NCI-H1417 treated with DMSO at 0.1 percent for 48 hours (cell line): ENCODE measurements at places on chromosomes 7 and 10.

- no peak for DNase-seq
Observed at GRCh38 chr10:111072232-111072631, 4.6 kb upstream of the ADRA2A start.

DNA sequence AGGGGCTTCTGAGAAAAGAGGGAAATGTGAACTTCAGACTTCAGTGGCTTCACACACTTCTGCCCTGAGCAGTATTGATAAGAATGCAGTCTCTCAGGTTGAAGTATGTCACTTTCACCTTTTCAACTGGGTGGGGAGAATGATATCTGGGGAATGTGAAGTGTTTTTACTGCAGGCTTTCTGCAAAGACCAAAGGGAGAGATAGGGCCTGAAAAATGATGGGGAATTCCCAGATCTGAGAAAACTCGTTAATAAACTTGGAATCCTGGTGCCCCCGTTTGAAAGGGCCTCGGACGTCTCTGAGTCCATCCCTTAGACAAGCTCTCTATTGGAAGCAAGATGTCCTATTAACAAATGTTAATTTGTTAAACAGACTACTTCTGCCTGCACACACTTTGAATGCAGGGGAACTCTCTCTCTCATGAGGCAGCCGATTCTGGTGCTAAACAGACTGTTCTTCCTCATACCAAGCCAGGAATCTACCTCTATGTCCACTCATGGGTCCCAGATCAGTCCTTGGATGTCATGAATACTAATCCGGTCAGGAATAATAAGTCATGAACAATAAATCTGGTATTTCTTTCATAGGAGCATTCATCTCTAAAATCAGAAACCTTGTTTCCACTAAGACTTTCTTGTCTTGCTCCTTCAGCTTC, 193.6 kb downstream of the JCAD start:
- DNase-seq = no peak

DNA sequence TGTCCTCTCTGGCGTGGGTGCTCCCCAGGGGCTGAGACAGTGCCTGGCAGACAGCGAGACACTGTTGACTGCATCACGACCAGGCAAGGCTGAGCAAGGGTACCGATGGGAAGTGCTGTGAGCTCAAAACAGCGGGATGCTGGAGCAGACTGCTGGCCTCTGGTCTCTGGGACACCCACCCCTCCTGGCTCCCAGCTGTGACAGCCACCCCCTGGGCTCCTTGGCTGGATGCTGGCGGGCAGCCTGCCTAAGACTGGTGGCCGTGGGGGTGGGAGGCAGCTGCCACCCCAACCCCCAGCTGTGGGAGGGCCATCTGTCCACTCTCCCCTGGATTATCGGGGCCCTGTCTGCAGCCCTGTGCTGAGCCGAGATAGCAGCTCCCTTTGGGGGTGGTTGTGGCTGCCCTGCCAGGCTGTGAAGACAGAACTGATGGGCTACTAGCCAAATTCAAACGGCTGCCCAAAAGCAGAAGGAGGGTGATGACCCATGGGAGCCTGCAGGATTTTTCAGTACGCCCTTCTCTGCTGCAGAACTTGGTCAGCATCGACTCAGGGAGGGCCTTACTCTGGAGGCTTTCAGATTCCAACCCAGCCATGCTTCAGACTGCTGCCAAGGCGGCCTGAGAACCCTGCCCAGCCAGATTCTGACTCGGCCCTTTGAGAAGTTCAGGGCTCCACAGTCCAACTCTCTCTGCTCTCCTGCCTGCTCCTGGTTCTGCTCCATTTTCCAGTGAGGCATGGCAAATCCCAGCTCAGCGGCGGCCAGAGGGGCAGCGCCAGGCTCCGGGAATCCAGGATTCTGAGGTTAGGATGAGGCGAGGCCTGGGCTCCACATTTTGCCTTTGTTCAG, 125.3 kb downstream of the NEURL1 start:
- no peak for DNase-seq

GRCh38 chr10:112360308-112361270, 13.3 kb upstream of the ACSL5 start:
- DNase-seq = no peak

DNA sequence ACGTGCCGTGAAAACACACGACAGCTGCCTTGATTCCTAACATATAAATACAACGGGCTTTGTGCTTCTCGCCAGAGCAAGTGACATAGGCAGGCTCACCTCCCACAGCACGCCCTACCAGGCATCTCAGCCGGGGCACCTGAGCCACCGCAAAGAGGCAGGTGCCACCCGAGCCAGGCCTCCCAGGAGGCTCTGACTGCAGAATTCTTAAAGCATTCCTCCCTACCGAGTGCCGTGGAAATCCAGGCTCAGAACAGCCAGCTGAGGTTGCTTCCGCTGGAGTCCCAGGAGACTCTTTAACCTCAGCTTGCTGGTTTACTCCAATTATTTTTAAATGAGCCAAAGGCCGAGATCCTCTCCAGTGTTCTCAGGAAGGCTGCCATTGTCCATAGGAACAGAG, 206.5 kb downstream of the USP6NL start:
- no peak for DNase-seq

DNA sequence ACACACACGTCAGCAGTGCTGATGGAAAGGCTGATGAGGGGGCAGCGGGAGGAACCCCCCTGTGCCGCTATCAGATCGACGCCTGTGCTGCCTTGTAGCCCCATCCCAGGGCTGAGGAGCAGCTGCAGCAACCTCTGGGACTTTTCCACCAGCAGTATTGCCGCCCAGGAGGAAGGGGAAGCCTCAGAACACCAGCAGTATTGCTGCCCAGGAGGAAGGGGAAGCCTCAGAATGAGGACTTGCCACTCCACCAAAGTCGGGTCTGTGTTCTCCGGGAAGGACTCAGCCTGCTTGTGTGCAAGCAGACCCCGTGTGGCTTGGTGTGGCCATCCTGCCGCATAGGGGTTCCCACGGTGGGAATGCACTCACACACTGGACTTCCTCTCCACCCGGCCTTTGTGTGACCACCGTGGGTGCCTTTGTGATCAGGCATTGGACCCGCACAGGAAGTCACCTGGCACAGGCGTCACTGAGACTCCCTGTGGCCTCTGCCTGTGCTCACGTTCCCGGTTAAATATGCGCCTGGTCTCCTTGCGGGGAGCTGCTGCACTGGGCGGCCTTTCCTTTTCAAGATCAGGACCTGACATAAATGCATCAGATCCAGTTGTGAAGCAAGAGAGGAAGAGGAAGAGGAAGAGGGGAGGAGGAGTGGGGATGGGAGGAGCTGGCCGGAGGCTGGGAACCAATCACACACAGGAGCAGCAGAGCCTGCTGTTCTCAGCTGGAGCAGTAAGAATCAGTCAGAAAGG, 248.5 kb downstream of the DNAJB6 start:
- DNase-seq = no peak

- DNase-seq = no peak
Observed at GRCh38 chr10:662686-663465, 26.6 kb downstream of the DIP2C start.

- DNase-seq = no peak
Observed at GRCh38 chr10:133276435-133277201, at the start of gene ADAM8. ADAM8 (minus strand) TSS chr10:133276868; CDS start chr10:133276817, 51 bp downstream.

GRCh38 chr10:79327090-79327457, 20.2 kb upstream of the PPIF start:
- DNase-seq = no peak
